ENCODE measurements at places on chromosomes 5 and 9.

- no peak for DNase-seq
Measured at GRCh38 chr5:42720251-42720650, 36.4 kb upstream of the CCDC152 start.

DNA sequence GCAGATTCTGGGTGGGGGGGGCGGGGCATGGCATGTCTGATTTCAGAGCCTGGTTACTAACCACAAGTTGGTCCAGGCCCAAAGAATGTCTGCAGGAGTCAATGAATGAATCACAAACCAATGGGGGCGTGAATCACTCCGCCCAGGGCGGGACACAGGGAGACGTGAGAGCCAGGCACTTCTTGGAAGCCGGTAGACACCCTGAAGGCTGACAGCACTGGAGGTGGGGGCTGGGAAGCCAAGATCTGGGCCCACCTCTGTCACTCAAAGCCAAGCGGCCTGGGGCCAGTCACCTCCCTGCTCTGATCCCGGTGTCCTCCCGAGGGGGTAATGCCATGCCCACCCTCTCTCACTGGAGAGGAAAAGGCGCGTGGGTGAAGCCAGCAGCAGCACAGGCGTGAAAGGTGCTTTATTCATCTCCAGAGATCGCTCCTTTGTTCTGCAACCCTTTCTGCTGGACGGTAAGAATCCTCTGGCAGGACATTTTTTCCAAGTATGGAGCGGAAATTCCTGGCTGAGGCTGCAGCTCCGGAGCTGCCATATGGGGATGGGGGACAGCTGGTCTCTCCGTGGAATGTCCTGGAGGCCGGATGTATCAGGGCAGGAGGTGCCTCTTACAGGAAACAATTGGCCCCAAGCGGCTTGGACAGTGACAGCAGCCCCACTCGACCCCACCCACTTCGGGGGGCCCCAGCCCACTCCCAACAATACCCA is 85.0 kb downstream of the STK10 start:
- no peak for DNase-seq

DNA sequence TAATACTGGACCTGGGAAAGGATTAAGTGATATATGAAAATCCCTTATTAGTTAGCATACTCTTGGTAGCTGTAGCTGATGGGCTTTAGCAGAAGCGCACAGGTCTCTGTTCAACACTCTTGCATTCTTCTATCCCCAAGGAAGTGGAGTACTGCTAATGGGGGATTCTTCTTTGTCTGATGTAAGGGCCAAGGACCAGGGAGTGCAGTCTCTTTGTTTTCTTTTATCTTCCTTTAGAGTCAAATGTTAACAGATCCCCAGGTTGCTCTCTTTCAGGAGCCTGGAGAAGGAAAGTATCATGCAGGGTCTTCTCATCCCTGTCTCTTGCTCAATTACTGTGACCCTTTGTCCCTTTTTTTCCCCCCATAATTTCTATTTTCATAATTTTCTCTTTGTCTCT is 1146.9 kb upstream of the DMAC1 start:
- DNase-seq: no peak

DNA sequence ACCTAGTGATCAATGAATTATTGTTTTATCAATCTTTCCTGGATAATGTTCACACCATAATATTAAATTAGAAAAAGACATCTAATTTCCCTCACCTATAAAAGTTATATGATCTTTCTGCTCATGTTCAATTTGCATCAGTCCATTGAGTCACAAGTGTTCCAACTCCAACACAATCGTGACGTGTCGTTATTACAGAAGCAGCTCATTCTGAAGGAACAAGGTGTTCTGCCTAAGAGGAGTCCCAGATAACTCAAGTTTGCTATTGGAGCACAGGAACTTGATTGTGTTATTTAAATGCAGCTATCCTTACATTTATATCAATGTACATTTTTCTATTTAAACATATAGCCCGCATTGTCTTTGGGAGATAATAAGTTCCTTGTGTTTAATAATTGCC is 30.6 kb downstream of the ATPSCKMT start:
- DNase-seq: no peak

- no peak for DNase-seq
Measured at GRCh38 chr5:146890731-146891440, 12.3 kb upstream of the PPP2R2B start.

DNA sequence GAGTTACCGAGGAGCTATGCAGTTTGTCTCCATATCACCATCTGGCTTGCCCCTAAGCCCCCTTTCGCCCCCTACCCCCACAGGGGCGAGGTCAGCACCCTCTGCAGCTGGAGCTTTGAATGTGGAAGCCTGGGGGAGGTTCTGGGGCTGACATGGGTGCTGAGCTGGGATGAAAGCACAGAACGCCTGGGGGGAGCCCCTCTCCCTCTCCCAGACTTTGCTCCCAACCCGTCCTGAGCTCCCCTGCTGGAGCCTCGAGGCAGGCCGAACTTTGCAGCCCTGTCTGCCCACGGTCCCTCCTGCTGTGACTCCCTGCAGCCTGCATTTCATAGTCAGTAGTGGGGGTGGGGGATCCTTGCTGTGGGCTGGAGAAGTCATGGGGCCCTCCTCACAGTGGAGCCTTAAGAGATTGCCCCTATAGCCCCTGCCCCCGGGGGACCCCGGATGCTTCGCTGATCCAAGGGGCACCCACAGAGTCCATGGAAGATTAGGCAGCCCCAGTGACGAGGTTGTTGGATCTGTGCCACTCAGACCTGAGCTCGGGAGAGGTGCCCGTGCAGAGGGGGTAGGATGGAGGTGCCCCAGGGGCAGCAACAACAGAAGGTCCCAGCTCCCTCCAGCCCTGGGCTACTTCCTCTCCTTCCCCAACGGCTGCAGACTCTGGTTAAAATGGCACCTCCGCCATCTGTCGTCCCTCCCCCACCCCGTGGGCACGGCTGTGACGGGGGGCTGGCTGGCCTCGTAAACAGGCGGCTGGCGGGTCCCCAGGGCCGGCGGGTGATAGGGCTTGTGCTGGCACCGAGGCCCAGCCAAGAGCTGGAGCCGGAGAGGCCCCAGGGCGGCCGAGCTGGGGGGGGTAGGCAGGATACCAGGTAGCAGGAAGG is 162.0 kb downstream of the C9orf50 start:
- DNase-seq: peak; percentile 26

DNA sequence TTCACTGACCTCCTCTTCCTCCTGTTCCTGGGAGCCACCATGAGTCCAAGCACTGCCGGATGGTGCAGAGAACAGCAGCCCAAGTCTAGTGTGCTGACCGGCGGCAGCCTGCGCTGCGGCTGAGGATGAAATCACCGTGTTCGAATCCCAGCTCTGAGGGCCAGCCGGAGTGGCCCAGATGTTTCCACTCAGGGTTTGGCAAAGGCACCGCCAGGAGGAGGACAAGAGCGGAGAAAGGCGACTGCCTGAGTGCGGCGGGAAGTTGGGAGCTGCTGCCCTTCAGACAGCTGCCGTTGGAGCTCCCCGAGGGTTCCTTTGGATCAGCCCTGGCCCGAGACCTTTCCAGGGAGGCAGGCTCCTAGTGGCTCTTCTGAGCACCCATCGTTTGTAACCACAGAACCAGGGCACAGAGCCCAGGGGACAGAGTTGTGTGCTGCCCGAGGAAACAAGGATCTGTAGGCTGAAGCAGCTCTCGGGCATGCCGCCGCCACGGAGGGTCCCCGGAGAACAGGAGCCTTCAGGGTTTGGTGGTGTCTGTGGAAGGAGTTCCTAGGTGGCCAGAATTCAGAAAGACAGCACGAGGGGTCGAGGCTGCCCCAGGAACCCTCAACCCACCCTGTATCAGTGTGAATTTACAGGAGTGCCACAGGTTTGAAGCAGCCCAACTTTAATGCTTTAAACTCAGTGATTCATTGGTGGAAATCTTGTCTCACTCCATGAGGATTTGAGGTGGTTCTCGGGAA is 115.6 kb upstream of the COL5A1 start:
- no peak for DNase-seq

DNA sequence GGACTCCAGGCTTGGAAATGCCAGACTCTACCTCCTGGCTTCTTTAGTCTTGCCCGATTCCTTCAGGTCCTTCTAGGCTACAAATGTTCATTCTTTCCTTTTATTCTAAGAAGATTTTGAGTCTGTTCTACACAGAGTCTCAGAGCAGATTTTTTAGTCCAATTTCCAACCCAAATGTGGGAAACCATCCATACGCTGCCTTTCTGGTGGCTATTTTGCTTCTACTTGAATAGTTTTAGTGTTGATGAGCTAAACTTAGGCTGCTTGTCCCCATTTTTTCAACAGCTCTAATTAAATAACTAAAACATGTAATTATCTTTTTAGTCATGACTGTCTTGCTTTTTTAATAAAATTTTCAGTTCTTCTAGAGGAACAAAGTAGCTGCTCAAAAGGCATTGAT is 112.4 kb upstream of the KLF9 start:
- no peak for DNase-seq

GRCh38 chr9:77864211-77864889 is 167.3 kb downstream of the GNAQ start:
- no peak for DNase-seq

- no peak for DNase-seq
Measured at GRCh38 chr5:125343015-125343414, 596.6 kb upstream of the ZNF608 start.

- DNase-seq: no peak
Measured at GRCh38 chr5:135272311-135272805, 126.7 kb downstream of the MACROH2A1 start.

- no peak for DNase-seq
Measured at GRCh38 chr5:96660971-96661854, 963 bp upstream of the CAST start.

- DNase-seq: no peak
Measured at GRCh38 chr9:78218890-78219289, 17.0 kb upstream of the CEP78 start.

DNA sequence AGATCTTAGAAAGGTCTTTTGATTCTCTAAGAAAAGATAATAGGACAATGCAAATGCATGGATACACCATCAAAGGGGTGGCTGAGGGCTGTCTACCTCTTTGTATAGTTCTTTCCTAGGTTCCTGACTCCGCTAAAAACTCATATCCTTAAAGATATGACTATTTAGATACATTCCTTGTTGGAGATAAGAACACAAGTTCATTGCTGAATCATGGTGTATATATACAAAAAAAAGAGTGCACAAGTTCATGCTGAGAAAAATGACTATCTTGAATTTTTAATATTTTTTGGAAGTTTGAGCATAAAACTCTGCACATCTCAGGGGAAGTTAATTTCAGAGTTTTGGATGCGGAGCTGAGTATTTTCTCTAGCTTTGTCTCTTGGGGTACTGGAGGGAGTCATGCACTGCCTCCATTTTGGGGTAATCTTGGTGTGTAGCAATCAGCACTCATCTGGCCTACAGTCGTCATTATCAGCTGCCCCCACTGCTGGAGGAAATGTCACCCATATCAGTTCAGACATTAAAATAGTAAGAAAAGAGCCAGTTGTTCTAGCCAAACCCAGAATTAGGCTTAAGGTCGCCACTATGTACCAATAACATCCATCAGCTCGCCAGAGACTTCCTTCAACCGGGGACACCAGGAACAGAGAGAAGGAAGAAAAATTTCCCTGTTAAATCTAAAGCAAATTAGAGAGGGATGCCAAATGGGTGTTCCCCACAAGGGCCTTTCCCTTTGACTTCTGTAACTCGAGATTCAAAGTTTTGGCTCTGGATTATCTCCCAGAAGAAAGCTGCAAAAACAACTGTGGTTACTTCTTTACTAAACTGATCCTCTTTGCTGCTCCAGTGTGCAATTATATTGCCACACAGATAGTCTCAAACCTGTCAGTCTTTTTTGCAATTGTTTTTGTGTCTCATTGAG is 49.0 kb downstream of the PTTG1 start:
- DNase-seq: no peak

DNA sequence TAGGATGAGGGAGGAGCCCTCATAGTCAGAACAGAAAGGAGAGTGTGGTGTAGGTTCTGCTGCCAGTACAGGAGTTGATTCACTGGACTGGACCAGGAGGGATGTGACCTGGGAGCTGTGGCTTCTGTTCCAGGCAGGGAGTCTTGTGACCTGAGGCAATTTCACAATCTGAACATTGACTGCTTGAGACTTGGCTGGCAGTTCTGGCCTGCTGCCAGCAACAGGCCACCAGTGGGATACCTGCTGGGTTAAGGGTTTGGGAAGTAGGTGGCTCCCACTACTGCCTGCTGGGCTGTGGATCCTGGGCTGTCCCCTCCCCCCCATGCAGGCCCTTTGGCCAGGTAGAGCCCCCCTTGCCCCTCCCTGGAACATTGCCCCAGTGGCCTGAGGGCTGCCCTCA is 268.6 kb upstream of the ARRDC3 start:
- no peak for DNase-seq

GRCh38 chr5:14009575-14009974 is 65.1 kb upstream of the DNAH5 start:
- no peak for DNase-seq

DNA sequence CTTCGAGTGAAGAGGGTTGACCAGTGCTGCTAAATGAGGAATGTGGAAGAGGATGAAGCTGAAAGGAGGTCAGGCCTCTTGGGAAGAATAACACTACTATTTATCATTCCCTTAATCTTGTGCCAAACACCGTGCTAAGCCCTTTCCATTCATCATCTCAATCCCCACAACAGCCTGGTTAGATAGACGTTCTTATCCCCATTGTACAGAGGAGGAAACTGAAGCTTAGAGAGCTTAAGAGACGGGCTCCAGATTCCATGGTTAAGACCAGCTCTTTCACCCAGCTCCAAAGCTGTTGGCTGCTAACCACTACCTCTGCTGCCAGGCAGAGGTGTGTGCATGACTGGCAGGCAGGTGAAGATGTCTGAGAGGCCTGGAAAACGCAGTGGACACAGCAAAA is 868 bp upstream of the EPB41L4B start:
- no peak for DNase-seq

- DNase-seq: peak; percentile 64
Measured at GRCh38 chr9:136882109-136882946, 4.0 kb upstream of the TRAF2 start.

- DNase-seq: no peak
Measured at GRCh38 chr5:36647046-36647445, 40.6 kb downstream of the SLC1A3 start.

DNA sequence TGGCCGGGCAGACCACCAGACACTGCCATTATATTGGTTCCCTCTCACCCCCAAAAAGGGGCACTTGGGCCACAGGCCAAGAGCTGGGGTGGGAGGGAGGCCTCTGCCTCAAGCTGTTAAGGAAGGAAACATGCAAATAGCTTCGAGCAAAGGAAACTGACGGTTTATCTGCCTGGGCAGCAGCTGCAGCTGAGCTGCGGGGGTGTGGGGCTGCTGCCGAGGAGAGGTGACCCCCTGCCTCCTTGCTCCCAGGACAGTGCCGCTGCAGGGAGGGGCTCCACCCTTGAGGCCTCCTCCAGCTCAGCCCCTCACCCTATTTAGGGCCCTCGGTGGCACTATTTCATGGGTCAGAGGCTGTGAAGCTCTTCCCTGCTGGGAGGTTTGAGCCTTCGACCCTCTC is 789 bp downstream of the DOK3 start:
- DNase-seq: no peak

DNA sequence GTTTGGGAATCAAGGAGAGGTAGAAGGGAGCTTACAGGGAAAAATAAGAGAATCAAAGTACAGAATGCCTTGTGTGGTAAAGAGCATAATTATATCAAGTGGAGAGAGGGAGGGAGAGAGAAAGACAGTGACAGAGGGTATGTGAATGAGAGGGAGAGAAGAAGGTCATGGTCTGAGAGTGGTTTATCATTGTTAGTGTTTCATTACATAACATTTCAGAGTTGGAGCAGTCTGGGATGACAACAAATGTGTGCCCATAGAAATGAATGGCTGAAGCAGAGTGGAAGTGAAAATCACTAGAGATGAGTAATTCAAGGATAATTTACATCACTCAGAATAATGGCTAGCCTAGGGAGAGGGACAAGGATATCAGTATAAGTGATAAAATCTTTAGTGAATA is 799.2 kb downstream of the TLE1 start:
- no peak for DNase-seq
